CD4-positive, alpha-beta T cell treated with Interleukin-12 subunit alpha and Interleukin-12 subunit beta, for 1 hour (primary cell): ENCODE measurements at places on chromosomes 13 and 19.

DNA sequence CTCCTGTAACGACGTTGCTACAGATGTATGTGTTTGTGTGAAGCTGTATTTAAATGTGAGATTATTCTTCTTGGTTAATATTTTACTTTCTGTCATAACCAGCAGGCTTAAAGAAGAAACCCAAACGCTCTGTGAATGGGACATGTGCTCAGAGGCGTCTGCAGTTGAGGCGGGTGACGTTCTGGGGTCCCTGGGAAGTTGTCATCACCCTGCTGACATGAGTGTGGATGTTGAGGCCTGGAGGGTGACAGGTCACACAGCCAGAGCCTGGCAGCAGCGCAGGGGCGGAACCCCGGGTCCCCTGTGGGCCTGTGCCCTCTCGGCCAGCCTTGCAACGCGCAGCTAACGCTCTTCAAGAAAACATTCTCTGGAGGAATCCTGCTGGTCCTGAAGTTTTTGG lies 16.6 kb downstream of the RASA3 start:
- DNase-seq, result no peak

DNA sequence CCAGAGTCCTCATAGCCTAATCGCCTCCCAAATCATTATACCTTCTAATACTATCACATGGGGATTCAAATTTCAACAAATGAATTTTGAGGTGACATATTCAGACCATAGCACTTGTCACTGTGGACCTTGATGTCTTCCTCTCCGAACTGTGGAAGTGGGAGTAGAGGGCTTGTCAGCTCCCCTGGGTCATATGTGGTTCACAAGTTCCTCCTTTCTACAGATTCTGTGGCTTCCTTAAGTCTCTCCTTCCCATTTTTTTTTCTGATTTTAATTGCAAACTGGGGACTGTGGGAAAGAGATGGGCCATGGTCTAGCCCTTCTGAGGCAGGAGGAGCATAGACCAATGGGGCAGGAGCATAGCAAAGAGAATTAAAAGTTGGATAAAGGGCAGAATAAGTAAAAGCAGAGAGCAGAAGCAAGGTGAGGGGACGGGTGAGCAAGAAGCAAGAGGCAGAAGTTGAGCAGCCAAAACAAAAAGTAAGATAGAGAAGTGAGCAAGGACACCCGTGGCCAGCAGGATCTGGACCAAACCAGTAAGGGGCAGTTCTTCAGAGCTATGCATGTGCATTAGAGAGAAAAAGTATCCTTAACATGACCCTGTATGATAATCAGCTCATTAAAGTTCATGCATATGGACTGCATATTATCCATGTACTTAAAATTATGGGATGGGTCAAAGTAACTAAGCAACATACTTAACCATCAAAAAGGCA lies 2.6 kb upstream of the SIGLEC7 start:
- no peak for DNase-seq

GRCh38 chr19:8185343-8186068 lies 23.7 kb upstream of the CERS4 start:
- no peak for DNase-seq

DNA sequence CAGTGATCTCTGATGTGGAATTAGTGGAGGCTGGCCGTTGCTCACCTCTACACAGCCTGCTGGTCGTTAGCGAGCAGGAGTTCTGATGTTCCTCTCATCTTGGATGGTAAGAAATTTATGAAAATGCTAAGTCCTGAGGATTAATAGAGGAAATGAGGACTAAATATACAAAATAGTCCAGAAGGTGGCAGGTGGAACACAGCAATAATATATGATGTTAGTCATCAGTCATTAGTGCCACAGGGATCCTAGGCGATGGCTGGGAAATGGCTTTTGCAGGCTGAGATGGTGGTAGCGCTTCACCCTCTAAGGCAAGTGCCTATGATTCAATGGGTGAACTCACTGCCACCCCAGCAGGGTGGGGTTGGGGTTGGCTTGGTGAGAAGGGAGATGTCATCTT lies 338.6 kb upstream of the TMTC4 start:
- no peak for DNase-seq

DNA sequence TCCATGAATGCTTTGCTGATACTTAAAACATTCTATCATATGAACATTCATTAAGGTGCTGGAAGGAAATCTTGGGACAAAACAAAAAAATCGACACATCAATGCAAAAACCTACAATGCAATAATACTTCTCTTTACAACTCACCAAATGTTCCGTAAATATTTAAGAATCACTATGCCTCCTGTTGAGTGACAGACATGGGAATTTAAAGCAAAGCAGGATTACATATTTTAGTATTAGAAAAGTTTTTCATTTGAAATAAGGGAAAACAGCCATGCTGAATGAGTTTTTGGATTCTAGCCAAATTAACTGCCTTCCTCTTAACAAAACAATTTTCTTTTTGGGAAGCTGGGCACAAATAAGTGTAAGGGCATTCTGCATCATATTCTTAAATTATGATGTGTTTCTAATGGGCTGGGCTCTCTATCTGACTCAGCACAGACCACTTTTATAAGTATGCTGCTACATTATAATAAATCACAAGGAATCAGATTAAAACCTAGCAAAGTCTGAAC lies 93.7 kb downstream of the RBM26 start:
- no peak for DNase-seq

- no peak for DNase-seq
Measured at GRCh38 chr13:111534751-111535522, 214.5 kb downstream of the TEX29 start.

GRCh38 chr13:106560821-106561220 lies 7.1 kb downstream of the ARGLU1 start:
- DNase-seq, result no peak

DNA sequence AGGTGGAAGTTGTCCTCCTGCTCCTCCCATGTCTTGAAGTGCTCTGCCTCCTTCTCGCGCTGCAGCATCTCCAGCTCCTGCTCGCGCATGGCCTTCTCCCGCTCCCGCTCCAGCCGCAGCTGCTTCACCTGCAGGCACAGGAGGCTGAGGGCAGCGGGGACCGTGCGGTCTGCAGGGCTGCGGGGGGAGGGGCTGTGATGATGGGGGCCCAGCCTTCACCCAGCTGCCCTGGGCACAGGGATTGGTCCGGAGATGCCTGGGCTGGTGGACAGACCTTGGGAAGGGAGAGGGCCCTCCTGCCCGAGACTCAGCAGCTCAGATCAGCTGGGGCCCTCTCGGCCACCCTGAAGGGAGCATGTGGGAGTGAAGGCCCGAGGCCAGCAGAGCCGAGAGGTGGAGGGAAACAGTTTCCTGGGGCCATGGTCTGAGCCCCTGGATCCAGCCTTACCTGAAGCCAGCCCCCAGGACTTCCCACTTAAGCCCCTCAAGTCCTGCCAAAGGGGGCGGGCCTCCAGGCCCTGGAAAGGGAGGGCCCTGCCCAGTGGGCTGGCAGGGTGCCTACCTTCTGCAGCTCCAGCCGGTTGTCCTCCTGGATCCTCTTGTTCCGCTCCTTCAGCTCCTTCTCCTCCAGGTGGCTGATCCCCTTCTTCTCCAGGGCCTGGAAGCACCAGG lies 6.3 kb downstream of the CACTIN start:
- no peak for DNase-seq

DNA sequence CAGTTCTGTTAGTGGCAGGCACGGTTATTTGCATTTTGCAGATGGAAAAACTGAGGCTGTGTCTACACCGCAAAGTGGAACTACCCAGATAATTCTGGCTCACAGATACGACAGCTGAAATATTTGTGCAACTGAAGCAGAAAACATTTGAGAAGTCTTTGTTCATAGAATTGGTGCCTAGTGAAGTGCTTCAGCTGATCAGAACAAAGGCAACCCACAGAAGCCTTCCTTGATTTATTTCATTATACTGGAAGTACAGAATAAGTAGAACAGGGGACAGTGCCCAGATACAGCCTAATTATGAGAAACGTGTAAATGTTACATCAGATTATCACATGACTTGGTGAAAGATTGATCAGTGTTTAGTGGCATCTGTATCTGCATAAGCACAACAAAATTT lies 73.4 kb upstream of the RAP2A start:
- DNase-seq, result no peak

DNA sequence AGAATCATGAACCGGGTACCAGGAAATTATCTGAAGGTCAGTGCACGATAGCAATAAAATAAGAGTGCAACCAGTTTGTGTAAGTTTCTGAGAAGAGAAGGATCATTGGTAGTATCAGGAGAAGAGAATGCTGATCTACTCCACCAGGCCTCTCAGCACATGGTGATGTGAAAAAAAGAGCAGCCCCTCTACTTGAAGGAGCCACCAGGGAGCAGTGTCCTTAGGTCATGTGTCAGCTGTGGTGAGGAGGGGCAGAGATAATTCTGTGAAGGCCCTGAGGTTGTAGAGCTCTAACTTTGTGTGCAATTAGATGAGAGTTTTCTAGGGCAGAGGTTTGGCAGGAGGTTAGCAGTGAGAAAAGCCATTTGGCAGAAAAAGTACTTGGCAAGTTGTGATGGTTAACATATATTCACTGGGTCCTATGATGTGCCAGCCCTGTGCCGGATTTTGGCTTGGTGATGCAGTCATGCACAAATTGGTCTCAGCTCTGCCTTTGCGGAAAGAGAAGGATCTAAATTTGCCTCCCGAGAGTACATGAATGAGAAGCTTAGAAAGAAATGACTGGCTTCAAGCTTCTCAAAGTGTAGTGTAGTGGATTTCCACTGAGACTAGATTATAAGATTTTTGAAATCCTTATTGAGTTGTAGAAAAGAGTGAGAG lies 19.2 kb upstream of the ZC3H13 start:
- no peak for DNase-seq

GRCh38 chr19:19540064-19540714 lies 2.1 kb downstream of the CILP2 start:
- peak; percentile 82 for DNase-seq

DNA sequence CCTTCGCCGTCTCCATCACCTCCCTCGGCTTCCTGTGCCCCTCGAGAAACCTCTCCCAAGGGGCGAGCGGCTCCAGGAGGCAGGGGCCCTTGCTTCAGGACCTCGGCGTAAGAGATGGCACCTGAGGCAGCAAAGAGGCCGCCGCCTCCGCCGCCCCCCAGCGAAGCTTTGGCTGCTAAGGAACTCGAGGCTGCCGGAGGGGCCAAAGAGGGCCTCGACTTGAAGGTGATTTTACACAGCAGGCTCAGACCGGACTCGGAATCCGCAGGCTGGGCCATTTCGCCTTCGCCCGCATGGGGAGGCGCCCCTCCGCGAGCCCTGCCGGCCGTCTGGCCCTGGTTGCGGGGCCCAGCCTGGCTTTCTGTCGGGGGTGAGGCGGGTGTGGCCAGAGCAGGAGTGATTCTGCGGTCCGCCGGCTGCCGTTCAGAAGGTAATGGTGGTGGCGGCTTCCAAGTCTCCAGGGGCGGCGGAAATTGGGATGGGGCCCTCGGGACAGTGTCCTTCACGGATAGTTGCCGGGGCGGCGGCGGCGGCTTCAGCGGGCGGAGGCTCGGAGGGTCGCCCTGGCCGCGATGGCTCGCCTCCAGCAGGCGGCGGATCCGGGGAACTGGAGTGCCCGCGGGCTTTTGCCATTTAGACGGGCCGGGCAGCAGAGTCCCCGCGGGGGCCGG lies 1.4 kb downstream of the GGN start:
- no peak for DNase-seq

DNA sequence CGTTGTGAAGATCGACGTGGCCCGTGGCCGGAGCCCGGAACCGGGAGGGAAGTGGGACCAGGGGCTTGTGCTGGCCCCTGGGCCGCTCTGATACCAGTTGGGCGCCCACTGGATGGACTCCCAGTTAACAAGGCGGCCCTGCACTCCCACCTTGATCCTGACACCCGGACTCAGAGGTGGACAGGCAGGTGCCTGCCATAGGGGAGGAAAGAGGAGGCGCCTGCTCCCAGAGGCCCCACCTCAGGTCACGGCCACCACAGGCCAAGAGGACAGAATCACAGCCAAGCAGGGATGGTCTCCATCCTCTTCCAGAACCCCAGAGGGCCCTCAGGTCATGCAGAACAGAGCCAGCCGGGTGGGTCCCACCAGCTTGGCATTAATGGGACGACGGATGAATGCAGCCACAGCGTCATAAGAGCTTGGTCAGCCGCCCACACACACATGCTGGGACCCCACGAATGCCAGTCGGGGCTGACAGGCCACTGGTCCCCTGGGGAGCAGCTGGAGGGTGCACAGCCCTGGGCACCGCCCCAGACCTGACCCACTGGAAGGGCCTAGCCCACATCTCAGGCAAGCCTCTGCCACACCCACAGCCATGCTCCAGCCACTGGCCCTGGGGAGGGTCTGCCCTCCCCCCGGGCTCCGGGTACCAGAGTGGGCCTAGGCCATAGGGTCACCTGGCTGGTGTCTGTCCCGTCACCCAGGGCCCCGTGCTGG lies 9.6 kb upstream of the KLF16 start:
- DNase-seq, result no peak

GRCh38 chr13:37534181-37534580 lies 64.4 kb downstream of the POSTN start:
- DNase-seq, result no peak

GRCh38 chr19:29681422-29682235 lies 16.4 kb downstream of the PLEKHF1 start:
- DNase-seq, result no peak

DNA sequence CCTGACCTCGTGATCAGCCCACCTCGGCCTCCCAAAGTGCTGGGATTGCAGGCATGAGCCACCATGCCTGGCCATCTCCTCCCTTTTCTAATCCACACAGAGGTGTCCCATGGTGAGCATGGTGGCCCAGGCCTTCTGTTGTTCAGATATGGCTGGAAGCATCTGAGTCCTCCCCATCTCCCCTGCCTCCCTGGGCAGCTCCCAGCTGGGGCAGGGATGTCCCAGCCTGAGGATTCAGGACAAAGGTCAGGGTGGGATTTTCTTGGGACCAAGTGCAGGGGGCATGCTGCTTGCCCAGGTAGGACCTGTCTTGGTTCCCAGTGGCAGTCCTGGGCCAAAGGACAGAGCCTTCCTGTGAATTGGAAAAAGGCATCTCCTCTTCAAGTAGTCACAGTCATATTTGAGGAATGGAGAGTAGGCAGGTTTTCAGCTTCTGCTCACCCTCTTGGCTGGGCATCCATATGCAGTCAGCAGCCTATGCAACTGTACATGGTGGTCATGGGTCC lies 10.8 kb downstream of the ADGRE2 start:
- DNase-seq, result no peak

GRCh38 chr19:38373907-38374331 lies 452 bp upstream of the PSMD8 start:
- no peak for DNase-seq

GRCh38 chr19:45547211-45547770 lies 37.3 kb downstream of the OPA3 start:
- DNase-seq, result no peak
